Psoas muscle (tissue), 8 donors: ENCODE measurements at places on chromosomes 4 and X. TPM values are rescaled to one million over a fixed set of nuclear protein-coding genes. Genes with fewer than 3 reads are reported as not detected.
A peak's percentile ranks its signal among the peaks of the same experiment; 100 is the strongest.

DNA sequence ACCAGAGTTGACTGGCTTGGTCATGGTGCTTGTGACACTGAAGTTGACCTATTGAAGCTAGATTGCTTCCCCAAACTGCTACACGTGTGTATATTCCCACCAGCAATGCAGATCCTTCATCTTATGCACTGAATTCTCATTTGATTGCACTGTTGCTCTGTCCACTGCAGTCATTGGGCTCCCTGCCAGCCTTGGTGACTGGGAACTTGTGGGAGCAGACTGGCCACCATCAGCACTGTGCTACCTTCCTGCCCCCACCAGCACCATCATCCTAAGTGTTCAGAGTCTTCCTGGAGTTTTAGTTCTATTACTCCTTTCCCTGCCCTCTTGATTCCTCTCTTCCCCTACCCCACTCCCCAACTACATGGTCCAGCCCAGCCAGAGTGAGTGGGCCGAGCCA is 117.7 kb upstream of the PRPS2 start:
- H3K27ac ChIP-seq = no peak overlapping the region
- H3K36me3 ChIP-seq = no peaks in the 10 kb centered on the region
- H3K27me3 ChIP-seq = no peaks in the 10 kb centered on the region

- H3K36me3 ChIP-seq = no peaks in the 10 kb centered on the region
- no peak overlapping the region for H3K4me3 ChIP-seq
- no peaks in the 10 kb centered on the region for H3K4me1 ChIP-seq
- no peaks in the 10 kb centered on the region for H3K27me3 ChIP-seq
Measured at GRCh38 chrX:132795181-132795580, 163.2 kb downstream of the HS6ST2 start.

Gene PSAPL1
- not detected for total RNA-seq

DNA sequence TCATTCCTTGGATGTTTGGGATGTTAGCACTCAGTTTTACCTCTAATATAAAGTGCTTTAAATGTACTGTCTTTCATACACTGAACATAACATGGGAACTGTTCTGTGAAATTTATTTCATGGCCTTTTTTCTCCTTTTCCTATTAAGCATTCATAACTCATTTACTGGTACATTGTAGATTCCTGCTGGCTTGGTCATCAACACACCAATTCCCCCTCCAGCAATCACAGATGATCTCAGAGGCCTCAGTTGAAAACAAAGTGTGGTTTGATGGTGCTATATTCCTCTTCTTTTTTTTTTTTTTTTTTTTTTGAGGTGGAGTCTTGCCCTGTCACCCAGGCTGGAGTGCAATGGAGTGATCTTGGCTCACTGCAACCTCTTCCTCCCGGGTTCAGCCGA is 61.9 kb upstream of the FAM47B start:
- no peaks in the 10 kb centered on the region for H3K27me3 ChIP-seq
- H3K4me1 ChIP-seq = peaks cover 5% of the 10 kb centered on the region
- no peak for DNase-seq
- no peak overlapping the region for H3K27ac ChIP-seq
- no peak overlapping the region for H3K4me3 ChIP-seq

DNA sequence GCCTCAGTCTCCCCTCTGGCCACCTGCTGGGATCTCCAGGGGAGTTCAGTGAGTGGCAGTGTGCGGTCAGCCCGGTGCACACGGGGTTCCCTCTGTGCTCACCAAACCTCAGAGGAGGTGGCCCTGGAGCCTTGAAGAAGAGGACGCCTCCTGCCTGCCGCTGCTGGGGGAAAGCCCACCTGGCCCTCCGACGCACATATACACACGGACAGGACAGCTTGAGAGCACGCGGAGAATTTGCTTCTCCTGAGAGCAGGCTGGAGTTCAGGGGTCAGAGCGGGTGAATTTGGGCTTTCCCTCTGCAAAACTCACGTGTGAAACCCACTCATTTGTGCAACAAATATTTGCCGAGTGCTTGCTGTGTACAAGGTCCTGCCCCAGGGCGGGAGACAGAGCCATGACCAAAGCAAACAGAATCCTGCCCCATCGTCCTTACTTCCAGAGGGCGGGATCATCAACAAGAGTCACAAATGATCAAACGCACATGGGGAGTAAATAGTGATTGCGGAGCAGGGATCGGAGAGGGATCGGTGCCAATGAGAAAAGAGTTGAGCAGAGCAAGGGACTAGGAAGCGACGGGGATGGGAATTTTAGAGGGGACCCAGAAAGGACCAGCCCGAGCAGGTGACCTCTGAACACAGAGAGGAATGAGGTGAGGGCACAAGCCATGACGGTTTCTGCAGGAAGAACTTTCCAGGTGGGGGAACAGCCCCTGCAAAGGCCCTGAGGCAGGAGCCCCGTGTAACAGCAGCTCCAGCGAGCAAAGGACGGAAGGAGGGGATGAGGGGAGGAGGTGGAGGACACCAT is 17.6 kb downstream of the BLOC1S4 start:
- H3K36me3 ChIP-seq = no peaks in the 10 kb centered on the region
- H3K27ac ChIP-seq = no peak overlapping the region
- H3K4me1 ChIP-seq = peaks cover 12% of the 10 kb centered on the region
- H3K27me3 ChIP-seq = no peaks in the 10 kb centered on the region
- H3K4me3 ChIP-seq = no peak overlapping the region
- no peak for DNase-seq

- H3K4me3 ChIP-seq = no peak overlapping the region
- no peak overlapping the region for H3K27ac ChIP-seq
- no peaks in the 10 kb centered on the region for H3K27me3 ChIP-seq
Measured at GRCh38 chrX:132277953-132278614, 58.8 kb upstream of the RAP2C start.

Gene TMSB15A
- total RNA-seq = not detected

- no peak for DNase-seq
- H3K36me3 ChIP-seq = no peaks in the 10 kb centered on the region
- H3K4me1 ChIP-seq = peaks cover 9% of the 10 kb centered on the region
- H3K27ac ChIP-seq = no peak overlapping the region
- H3K4me3 ChIP-seq = no peak overlapping the region
Measured at GRCh38 chr4:107977966-107978705, 11.6 kb upstream of the HADH start.

DNA sequence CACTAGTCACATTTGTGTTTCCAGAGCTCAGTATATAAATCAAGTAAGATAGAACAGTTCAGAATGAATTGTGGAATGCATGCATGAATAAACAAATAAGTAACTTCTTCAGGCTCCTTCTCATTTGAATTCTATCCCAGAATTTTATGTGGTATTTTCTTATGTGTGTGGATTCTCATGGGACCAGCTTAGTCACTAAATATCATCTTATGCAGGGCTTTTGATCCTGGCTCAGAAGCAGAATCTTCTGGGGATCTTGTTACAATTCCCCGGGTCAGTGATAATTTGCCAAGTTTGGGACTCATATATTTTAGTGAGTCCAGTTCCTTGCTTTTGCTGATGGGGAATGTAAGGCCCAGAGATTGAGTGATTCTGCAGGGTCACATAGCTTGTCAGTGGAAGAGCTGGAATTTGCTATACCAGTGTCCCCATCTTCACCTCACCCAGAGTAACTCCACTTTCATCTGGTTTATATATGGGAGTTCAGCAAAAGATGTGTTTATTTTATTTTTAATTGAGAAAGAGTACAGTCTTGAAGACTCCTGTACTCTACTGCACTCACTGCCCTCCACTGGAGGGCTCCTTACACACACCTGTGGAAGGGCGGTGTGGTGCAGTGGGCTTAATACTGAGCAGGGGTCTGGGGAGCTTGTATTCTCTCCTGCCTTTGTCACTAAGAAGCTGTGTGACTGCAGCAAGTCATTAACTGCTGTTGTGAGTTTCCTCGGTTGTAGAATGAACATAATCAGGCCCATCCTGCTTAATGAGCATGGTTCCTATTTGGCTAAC is 198.2 kb upstream of the CXorf66 start:
- H3K4me3 ChIP-seq = no peak overlapping the region
- no peaks in the 10 kb centered on the region for H3K36me3 ChIP-seq
- DNase-seq = no peak
- H3K27ac ChIP-seq = no peak overlapping the region

DNA sequence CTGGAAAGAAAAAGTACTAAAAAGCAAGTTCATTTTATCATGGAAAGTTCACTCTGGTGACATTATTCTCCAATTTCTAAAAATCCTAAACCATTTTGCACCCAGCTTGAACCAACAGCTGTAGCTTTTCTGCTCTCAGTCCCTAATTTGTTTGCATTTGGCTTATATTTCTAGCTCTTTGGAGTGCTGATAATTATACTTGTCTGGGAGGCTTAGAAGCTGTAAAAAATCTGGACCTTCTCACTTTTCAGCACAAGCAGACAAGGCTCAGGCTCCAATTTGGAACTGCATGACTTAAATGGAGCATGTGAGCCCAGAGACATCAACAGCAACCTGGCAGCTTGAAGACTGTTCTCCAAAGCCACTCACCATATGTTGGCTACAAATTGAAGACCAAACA is 170.9 kb upstream of the PCDH18 start:
- no peaks in the 10 kb centered on the region for H3K27me3 ChIP-seq
- H3K4me1 ChIP-seq = no peaks in the 10 kb centered on the region
- H3K36me3 ChIP-seq = no peaks in the 10 kb centered on the region
- H3K4me3 ChIP-seq = no peak overlapping the region

GRCh38 chr4:104492183-104492771 is 2.4 kb downstream of the CXXC4 start:
- no peak overlapping the region for H3K27ac ChIP-seq
- no peaks in the 10 kb centered on the region for H3K27me3 ChIP-seq
- no peak for DNase-seq

- peak overlapping the region; percentile 18 for H3K4me3 ChIP-seq
- no peaks in the 10 kb centered on the region for H3K4me1 ChIP-seq
- H3K27me3 ChIP-seq = no peaks in the 10 kb centered on the region
- H3K36me3 ChIP-seq = no peaks in the 10 kb centered on the region
- H3K27ac ChIP-seq = no peak overlapping the region
Measured at GRCh38 chrX:66017659-66018170, 22.2 kb downstream of the VSIG4 start.

- DNase-seq = no peak
- peaks cover 24% of the 10 kb centered on the region for H3K4me1 ChIP-seq
- H3K27ac ChIP-seq = peak overlapping the region; percentile 86
Measured at GRCh38 chr4:183589461-183590099, 69.4 kb downstream of the RWDD4 start.

Gene VGLL1
- total RNA-seq = not detected
